ENCODE measurements at places on chromosomes 4 and X.

GRCh38 chrX:44043496-44043895 is 70.3 kb upstream of the NDP start:
- no peak for DNase-seq

DNA sequence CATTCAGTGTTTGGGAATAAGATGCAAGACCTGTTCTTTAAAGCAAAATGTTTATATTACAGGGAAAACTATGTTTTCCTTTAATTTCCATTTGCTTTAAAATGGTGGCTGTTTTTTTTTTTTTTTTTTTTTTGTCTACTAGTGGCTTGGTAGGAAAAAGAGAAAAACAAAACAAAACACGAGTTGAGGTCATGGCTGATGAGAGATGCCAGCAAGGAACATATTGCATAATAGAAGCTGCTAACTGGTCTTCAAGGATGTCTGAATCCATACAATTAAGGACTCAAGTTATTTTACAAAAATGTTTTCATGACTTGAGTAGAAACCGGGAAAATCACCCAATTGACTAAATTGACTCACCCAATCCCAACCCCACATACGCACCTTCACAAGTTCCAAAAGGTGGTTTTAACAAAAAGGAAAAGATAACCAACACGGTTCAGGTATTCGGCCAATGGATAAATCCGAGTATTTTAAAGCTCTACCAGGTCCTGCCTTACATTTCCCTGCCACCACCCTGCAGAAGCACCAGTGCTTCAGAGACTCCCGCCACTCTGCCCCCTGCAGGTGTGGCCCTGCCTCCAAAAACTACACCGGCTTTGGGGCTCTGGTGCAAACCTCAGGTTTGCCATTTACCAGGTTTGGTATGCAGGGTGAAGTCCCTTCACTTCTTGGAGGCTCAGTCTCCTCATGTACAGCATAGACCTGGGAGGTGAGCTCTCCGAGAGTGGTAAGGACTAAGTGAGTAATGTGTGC is 27.1 kb downstream of the PIR start:
- no peak for DNase-seq

GRCh38 chrX:48956728-48957414 is 536 bp downstream of the OTUD5 start:
- no peak for DNase-seq

- DNase-seq: no peak
Observed at GRCh38 chr4:156190615-156191014, 236.9 kb upstream of the CTSO start.

DNA sequence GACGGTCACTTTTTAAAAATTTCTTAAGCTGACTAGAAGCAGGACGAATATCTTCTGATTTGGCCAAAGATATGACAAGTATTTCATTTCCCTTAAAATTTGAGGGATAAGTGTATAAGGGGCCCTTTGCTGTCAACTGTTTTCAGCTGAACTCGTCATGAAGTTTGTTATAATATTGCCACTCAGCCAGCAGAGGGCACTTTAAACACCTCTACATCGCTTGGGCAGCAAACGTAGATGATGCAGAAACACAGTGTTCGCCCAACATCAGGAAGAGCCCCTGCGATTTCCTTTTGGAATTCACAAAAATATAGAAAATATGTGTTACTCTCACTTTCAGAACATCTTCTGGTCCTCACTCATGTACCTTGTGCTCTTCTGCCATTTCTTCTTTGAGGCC is 435.7 kb upstream of the FMR1 start:
- DNase-seq: no peak

GRCh38 chr4:55554453-55555030 is 7.8 kb upstream of the CLOCK start:
- no peak for DNase-seq

- DNase-seq: no peak
Observed at GRCh38 chr4:139282065-139282720, 2.2 kb upstream of the MGARP start.

DNA sequence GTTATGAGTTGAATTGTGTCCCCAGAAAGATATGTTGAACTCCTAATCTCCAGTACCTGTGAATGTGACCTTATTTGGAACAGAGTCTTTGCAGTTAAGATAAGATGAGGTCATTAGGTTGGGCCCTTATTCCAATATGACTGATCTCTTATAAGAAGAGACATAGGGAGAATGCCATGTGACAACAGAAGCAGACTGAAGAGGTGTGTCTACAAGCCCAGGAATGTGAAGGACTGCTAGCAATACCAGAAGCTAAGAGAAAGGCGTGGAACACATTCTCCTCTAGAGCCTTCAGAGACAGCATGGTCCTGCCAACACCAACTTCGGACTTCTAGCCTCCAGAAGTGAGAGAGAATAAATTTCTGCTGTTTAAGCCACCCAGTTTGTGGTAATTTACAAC is 22.5 kb upstream of the USP27X start:
- no peak for DNase-seq

DNA sequence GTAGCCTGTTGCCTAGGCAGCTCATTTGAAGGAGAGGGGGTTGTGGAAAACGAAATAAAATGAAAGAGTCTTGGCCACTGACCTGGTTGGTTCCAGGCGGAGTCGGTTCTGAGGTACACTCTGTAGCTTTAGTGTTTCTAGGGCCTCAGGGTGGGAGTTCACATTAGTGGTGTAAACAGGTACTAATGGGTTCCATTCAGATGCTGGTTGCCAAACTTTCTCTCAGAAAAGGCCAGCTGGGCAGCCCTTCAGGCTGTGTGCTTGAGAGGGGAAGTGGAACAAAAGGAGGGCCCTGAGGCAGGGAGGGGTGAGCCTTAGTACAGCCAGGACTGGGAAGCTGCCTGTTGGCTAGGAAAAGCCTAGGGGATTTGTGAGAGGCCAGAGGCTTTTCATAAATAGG is 24.8 kb downstream of the NHSL2 start:
- DNase-seq: no peak

GRCh38 chr4:83019794-83020494 is 9.3 kb upstream of the LIN54 start:
- DNase-seq: no peak

- DNase-seq: no peak
Observed at GRCh38 chrX:53511322-53511721, 77.2 kb upstream of the HSD17B10 start.

GRCh38 chr4:80918004-80918403 is 112.5 kb upstream of the BMP3 start:
- DNase-seq: no peak

DNA sequence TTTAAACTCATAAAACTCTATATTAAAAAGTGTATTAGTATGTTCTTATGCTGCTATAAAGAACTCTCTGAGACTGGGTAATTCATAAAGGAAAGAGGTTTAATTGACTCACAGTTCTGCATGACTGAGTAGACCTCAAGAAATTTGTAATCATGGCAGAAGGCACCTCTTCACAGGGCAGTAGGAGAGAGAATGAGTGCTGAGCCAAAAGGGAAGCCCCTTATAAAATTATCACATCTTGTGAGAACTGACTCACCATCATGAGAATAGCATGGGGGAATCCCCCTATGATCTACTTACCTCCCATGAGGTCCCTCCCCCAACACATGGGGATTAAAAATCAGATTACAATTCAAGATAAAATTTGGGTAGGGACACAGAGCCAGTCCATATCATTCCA is 463.2 kb downstream of the KLHL13 start:
- no peak for DNase-seq

DNA sequence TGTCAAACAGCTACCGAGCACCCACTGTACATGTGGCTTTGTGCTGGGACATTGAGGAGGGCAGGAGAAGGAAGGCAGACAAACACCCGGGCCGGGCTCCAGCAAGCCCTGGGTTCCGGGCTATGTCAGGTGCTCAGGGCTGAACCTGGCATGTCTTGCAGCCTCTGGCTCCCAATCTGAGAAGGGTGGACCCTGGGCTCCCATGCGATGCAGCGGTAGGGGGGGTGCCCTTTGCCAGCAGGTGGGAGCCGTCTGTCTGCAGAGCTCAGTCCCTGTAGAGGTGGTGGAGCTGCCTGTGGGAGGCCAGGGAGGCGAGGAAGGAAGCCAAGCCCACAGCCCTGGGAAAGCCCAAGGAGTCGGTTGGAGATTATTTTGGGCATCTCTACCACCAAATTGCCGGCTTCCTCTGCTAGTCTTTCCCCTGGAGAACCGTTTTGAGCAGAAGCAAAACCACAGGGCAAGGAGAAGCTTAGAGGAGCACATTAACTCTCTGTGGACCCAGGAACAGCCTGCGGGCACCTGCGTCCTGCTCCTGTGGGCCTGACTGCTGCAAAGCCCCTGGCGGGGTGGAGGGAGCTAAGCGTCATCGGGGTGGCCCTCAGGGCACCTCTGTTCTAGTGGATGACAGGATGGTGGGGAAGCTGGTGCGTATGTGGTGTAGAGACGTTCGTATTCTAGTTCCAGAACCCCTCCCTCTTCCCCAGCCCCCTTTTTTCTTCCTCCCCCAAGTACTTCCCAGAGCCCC is 10.3 kb downstream of the CPZ start:
- no peak for DNase-seq

- no peak for DNase-seq
Observed at GRCh38 chrX:17738737-17739535, 1.6 kb downstream of the SCML1 start.

Data from vagina (tissue), 2 donors.